Esophagus mucosa (tissue), 1 donor: ENCODE measurements at places on chromosomes 4 and X. TPM values are rescaled to one million over a fixed set of nuclear protein-coding genes. Genes with fewer than 3 reads are reported as not detected.

MFAP3L gene
- total RNA-seq, result 1.0 TPM

DKK2 gene
- not detected for total RNA-seq

SOX3 gene
- total RNA-seq, result not detected

CXorf49 gene
- 0.40 TPM for total RNA-seq

MYOZ2 gene
- total RNA-seq, result not detected
